OCI-LY7 (cell line): ENCODE measurements at places on chromosomes 2 and 18.

GRCh38 chr18:48857023-48857694 lies 93.6 kb downstream of the SMAD7 start:
- DNase-seq: no peak

GRCh38 chr18:49021433-49022129 lies 70.8 kb upstream of the SMAD7 start:
- peak; percentile 88 for DNase-seq

GRCh38 chr2:161141033-161141432 lies 19.2 kb upstream of the TANK start:
- no peak for DNase-seq

- no peak for DNase-seq
Measured at GRCh38 chr18:36075862-36076587, 8.7 kb upstream of the RPRD1A start.

GRCh38 chr2:188610827-188611226 lies 319.2 kb downstream of the GULP1 start:
- no peak for DNase-seq

DNA sequence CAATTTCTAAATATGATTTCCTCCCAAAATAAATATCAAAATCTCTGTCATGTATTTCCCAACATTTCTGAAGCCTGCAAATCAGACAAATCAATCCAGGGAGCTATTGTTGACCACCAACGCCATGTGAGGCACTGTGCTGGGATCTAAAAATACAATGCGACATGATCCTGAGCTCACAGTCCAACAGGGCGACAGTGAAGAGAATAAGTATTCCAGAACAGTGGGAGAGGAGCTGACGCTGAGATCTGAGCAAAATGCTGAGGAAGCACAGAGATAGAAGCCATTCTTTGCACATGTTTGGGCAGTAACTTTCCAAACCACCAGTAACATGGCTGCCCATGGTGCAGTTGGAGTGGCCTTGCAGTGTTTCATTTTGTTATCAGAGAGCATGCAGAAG lies 412.5 kb downstream of the LRATD1 start:
- DNase-seq: no peak

- DNase-seq: no peak
Measured at GRCh38 chr2:20652141-20652540, 1.2 kb upstream of the HS1BP3 start.

DNA sequence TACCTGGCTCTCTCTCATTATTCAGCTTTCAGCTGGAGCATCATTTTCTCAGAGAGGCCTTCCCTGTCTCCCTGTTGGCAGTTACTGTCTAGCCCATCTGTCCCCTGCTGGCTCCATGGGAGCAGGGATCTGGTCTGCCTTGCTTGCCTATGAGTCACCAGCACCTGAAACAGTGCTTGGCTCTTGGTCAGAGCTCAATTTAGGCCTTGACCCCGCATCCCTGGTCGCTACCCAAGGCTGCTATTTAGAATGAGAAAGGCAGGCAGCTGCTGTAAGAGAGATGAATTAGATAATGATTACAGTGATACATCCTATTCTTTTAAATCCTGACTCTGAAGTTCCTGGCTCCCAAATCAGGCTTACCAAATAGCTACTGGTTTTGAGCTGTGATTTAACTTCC lies 32.9 kb downstream of the KCNE4 start:
- DNase-seq: no peak

DNA sequence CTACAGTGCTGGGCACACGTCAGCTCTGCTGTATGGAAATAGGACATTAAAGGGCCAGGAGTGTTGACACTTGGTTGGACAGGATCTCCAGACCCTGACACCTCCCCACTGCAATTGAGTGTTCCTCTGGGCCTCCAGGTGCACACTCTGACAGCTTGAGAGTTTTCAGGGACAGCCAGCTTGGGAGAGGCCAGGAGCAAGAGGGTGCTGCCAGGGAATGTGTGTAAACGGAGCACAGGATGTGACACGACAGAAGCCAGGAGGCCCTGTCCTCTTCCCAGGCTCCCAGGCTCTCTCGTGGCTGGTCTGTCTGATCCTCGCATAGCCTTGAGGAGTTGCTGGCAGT lies 318.1 kb upstream of the HS6ST1 start:
- no peak for DNase-seq

DNA sequence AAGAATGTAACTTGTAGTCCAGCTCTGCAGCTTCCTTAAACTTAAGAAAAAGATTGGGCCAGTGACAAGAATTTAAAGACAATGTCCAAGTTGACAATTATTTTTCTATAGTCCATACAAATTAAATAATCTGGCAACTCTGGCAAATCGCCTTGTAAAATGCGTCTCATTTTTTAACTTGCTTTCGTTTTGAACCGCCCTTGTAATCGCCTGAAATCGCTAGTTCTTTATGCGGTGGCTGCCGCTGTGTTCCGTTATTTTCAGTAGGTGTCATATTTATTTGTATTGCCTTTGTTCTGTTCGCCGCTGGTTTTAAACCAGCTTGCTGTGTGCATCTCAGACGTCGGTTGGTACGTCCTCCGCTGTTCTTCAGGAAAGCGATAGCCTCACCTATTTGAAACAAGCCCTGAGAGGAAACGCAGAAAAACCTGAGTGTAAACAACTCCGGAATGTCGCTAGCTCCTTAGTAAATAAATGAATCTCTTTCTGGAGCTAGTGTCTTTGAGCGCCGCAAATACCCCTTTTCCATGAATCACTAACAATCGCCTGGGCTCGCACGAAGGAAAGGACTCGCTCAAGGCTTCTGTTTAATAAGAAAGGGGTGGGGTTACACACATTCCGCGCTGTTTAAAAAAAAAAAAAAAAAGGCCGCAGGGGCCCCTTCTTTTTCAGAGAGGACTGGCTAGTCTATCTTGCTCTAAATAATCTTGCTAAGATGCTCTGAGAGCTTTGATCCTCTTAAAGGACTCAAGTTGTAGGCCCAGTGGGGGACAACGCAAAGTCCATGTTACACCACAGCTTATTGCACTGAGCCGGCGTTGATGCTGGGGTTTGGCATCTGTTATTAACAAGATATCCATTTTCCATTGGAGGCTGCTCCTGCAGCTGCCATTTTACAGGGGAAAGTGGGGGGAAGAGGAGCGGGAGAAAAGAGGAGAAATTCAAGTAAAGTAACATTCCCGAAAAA lies 3.0 kb downstream of the HOXD8 start:
- DNase-seq: no peak

DNA sequence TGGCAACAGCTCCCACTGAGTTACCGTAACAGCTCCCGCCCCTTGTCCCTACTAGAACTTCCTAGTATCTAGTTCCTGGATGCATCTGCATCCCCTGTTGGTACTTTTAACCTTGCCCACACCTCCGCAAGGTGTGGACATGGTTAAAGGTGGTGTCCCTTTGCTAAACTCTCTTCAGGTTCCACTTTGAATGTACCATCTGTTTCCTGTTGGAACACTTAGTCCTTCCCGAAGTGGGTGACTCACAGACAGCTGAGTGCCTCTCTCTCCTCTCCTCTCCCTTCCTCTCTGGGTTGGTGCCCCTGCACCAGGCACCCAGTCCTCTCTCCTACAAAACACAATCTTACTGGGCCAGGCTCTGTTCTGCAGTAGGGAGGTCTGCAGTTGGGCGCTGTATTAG lies 19.6 kb upstream of the REL start:
- DNase-seq: no peak

DNA sequence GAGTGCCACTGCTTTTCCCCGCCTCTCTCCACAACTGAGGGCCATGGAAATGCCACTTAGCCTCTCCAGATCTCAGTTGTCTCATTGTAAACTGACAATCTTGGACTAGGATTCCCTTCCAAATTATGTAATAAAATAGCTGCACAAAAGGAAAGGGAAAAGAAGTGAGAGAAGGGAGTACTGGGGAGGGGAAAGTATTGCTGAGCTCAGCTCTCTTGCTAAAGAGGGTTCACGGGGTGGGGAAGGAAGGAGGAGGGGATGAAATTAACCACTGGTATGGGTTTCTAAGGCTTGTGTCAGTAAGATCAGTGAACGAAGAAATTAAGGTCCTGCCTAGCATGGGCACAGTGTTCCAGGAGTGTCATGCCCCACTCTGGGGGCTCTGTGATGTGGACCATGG lies 417.3 kb downstream of the TGIF1 start:
- DNase-seq: no peak

DNA sequence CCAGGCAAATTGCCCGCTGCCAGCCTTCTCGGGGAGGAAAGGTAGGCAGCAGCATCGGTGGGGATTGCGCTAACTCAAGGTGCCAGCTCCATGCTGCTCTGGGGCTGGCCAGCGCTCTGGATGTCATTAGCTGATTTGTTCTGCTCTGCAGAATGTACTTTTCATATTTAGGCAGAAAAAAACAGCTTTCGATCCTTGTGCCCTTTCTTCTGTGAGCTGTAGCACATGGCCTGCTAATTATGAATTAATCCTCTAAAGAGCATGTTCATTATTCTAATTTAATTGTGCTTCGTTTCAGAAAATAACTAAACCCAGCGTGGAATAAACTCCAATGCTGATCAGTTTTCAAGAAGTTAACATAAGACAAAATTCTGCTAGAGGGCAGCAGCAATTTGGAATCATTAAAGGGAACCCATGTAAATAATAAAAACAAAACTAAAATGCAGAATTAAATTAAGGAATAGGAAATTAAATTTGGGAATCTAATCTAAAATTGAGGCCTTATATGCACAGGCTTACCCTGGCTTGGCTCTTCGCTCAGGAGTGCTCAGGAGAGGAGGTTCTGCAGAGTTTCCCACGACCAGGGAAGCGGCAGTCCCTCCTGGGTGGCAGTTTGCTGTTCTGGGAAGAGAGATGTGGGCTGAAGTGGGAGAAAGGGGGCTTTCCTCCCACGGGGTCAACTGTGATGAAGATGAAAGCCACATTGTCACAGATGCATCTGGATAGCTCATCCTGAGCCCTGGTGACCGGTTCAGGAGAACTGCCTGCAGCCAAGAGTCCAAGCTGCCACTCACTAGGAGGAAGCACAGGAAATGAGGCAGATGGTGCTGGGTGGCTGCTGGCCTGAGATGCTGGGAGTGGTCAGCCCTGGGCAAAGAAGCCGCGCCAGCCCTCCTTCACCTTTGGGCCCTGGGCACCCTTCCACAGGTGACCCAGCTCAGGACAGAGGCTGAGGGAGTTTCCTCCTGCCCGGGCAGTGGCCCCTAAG lies 93.2 kb upstream of the PKDCC start:
- no peak for DNase-seq

DNA sequence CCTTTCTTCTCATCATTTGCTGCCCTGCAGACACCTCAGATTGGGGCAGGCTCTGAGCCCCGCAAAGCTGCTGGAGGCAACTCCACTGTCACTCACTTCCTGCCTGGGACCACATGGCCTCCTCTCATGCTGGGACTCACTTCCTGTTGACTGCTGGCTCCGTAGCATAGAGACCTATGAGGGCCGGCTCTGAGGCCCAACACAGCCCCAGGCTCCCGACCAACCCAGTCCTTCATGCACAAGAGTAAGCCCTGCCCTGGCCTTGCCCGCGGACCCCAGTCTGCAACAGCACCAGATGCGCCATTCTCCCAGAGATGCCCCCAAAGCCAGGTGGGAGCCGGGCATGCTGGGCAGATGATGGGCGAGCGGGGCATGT lies 55.7 kb downstream of the DNMT3A start:
- peak; percentile 75 for DNase-seq

DNA sequence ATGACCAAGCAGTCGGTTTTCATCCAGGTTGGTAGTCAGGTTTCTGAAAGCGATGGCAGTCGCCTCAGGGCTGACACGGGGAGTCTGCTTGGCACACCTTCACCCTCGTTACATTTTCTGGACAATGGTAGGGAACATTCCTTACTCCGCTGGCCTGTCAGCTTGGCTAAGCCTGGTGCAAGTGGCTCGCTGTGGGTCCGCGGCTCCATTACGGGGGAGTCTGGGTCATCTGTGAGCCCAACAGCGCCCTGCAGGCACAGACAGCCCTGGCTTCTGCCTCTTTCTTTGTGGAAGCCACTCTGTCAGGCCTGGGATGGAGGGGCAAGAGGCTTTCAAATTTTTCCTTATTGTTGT lies 95.6 kb downstream of the HDAC4 start:
- DNase-seq: no peak

DNA sequence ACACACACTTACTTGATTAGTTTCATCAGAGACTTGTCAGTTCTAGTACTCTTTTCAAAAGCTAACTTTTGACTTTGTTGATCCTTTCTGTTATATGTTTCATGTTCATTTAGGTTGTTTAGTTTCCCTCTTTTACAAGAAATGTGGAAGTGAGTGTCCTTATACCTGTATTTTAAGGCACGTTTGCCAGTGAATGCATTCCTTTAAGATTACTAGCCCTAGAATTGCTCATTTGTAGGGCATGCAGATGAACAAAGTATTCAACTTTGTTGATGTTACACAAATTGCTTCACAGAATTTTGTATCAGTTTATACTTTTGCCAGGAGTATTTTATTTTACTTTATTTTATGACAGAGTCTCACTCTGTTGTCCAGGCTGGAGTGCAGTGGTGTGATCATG lies 6.3 kb downstream of the IL1RL2 start:
- no peak for DNase-seq

GRCh38 chr2:169891593-169892298 lies 64.5 kb downstream of the UBR3 start:
- DNase-seq: no peak

- no peak for DNase-seq
Measured at GRCh38 chr18:3042379-3042778, 29.4 kb upstream of the LPIN2 start.

DNA sequence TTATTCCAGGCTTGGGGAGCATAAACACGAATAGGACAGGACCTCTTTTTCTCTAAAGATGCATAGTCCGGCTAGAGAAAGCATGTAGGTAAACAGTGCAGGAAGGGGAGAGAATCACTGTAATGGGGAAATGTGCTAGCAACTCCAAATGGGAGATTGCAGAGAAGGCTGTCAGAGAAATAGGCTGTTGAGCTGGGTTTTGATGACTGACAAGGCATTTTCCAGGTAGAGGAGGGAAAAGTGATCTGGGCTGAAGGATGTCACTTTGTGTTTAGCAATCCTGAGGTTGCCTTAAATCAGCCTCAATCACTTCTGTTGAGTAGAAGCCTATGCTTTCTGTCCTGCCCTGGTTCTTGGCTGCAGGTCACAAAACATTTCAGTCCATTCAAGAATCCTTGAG lies 242.0 kb upstream of the MEIS1 start:
- no peak for DNase-seq

DNA sequence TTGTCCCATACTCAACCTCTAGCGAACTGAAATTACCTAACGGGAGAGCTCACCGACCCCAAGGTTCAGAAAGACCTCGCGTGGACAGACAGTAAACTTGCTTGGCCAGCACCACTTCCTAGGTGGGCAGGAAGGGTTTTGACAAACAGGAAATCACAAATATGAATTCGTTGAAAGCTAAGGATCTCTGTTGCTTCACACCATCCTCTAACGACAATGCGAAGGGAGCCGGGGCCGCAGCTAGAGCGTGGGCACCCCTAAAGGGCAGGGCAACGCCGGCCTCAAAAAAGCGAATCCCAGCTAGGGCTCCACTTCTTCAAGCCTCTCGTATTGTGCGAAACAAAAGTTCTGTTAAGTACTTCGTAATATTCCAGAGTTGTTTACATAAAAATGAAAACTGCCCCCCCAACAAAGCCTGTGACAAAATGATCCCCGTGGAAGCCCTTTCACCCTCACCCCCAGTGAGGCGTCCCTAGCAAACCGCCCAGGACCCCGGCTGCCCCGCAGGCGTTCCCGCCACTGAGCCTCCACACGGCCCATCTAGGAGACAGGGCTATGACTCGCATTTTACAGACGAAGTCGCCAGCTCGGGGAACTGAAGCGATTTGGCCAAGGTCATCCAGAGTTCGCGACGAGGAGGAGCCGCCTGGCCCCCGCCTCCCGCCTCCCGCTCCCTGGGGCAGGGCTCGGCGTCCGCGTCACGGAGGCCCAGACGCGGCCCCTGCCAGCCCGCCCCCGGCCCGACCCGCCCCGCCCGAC lies 548 bp downstream of the KANSL3 start:
- DNase-seq: peak; percentile 66
